T-helper 1 cell (primary cell): ENCODE measurements at places on chromosomes 2 and 18.

GRCh38 chr2:231490801-231491200, 26.5 kb upstream of the NCL start:
- no peak for DNase-seq

DNA sequence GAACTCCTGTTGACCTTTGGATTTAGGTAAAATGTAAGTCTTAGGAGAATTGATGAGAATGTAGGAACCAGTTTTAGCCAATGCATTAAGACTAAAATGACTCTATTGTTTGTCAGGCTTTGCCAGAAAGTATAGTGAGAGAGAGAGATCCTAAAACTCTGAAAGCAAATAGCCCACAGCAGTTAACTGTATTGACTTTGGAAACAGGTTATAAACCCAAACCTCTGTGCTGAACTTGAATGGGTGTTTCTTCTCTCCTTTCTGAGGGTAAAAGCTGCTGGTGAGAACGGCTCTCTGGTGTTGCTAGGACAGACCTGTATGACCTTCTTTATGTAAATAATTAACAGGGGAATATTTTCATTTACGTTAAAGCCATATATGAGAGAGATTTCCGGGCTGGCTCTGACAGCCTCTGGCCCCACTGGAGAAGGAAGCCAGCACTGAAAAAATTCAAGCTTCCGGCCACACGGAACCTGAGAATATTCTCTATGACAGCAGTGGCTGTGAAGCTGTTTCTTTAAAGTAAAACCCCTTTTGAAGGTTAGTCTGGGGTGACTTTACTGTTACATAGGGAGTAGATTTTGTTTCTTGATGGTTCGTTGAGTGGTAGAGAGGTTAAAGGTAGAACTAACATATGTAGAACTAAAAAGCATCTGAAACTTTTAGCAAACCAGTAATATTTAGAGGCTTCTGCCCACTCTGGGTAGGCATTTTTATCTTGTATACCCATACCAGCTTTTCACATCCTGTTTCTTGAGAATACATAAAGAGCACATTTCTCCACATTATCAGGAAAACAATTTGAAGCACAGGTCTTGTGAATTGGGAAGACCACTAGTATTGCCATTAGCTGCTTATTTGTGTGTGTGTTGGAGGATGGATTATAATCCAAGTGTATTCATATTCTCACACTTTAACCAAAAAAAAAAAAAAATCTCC, 123.8 kb downstream of the SPTBN1 start:
- peak; percentile 23 for DNase-seq

DNA sequence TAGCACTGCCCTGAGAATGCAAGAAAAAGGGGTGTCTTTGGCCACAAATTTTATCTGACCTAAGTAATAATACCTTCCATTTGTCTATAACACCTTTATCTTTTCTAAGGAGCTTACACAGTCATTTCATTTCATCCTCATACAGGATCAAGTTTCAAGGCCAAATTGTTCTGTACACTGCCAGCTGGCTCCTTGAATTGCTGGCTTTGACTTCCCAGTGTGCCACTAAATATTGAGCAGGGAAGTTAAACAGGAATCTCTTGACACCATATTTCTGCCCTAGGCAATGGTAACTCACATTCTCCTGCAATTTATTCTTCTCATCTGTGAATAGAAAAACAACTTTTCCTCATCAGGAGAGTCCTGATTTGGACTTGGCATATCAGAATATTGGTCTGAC, 195.1 kb upstream of the LRP1B start:
- DNase-seq, result no peak

GRCh38 chr2:164430166-164430783, 191.0 kb downstream of the GRB14 start:
- DNase-seq, result no peak

- no peak for DNase-seq
Measured at GRCh38 chr18:37361335-37362157, 204.1 kb downstream of the CELF4 start.

DNA sequence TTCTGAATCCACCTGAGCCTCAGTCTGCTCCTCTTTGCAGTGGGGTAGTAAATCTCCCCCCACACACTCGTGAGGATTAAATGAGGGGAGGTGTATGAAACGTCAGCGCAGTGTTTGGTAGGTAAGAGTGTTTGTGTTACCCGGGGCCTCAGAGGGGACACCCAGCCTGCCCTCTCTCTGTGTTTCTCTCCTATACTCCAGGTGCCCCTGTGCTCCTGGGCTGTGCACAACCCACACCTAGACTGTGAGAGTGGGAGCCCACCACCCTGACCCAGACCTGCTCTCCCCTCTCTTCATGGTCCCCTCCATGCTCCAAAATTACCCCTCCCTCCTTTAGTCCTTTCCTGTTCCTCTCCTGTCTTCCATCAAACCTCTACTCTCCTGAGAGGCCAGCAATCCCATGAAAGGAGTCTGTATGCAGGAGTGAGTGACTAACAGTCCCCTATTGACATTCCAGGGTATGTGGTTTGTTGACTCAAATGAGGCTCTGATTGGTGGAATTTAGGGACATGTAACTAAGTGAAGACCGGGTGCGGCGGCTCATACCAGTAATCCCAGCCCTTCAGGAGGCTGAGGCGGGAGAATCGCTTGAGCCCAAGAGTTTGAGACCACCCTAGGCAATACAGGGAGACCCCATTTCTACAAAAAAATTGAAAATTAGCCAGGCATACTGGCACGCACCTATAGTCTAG, 10.4 kb downstream of the CIB4 start:
- no peak for DNase-seq

GRCh38 chr2:203678971-203679370, 27.5 kb upstream of the CD28 start:
- no peak for DNase-seq
